ENCODE measurements at places on chromosomes 3 and 15. TPM values are rescaled to one million over a fixed set of nuclear protein-coding genes. Genes with fewer than 3 reads are reported as not detected.

Gene SNX22
- 1.3 TPM for total RNA-seq

Gene FBXW12
- total RNA-seq = not detected

Gene CYP1A2
- total RNA-seq = not detected

Gene AADAC
- 9.0 TPM for total RNA-seq

Gene CLDN16
- 0.09 TPM for total RNA-seq

Gene ZDHHC23
- 3.2 TPM for total RNA-seq

Gene WDR93
- 0.26 TPM for total RNA-seq

Gene TMC3
- total RNA-seq = not detected

Gene THBS1
- 64.6 TPM for total RNA-seq

Gene IL16
- total RNA-seq = 0.29 TPM

Gene RTP1
- total RNA-seq = not detected

Gene TM6SF1
- 0.18 TPM for total RNA-seq

Gene SCG5
- total RNA-seq = 2.3 TPM
